CD4-positive, alpha-beta T cell treated with Interferon gamma for 1 hour (primary cell): ENCODE measurements at places on chromosomes 6 and 20.

GRCh38 chr6:30885481-30885998 is 1.2 kb downstream of the DDR1 start:
- DNase-seq, result no peak

DNA sequence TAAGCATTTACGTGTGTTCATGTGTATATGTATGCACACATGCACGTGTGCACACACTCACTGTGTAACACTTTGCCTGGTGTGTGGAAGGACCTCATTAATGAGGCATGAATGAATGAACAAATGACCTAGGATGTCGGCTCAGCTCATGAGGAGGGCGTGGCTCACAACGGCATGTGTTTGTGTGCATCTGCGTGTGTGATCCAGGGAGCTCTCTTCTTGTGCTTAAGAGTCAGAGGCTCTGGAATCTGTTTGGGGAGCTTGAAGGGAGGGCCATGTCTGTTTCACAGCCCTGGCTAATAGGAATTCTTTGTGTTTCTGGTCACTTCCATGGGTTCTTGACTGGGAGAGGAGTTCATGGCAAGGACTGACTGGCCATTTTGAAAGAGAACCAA is 32.7 kb downstream of the TOX2 start:
- no peak for DNase-seq

DNA sequence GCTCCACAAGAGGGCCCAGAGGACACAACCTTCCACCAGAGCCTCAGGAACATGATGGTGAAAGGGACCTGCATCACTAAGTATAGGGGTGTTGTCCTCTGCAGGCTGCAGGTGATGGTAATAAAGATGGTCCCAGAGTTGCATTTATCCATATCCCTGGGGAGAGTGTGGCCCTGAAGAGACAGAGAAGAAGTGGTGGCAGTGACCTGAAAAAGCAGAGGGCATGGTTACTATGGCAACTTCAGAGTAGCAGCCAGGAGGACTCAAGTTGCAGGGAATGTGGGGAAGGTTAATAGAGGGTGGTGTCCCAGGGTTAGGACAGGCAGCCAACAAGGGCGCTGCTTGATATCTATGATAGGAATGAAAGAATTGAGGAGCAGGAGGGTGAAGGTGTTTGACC is 57.1 kb downstream of the HLA-A start:
- DNase-seq, result no peak

- no peak for DNase-seq
Observed at GRCh38 chr20:52056203-52057062, 135.1 kb downstream of the ZFP64 start.
